Activated T-cell treated with anti-CD3 and anti-CD28 coated beads, Interleukin-2, amount 50 U/mL, for 48 hours (primary cell): ENCODE measurements at places on chromosomes 13 and 19.

DNA sequence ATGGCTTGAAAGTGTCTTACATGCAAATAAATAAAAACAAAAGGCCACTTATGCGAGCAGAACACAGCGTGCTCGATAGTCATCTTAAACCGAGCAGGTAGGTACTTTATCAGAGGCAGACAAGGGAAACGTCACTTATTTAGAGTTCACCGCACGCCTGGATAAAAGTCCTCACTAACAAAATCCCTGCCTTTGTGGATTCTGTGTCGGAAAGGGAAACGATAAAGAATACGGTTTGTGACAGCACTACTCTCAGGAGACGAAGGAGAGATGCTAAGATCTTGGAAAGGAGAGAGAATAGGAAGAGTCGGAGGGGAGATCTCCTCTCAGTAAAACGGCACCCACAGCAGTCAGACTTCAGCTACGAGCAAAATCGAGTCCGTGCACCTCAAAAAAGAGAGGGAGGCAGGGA lies 581 bp downstream of the RCBTB1 start:
- no peak for DNase-seq

- DNase-seq: no peak
Measured at GRCh38 chr19:9054765-9055164, 32.1 kb upstream of the OR1M1 start.

DNA sequence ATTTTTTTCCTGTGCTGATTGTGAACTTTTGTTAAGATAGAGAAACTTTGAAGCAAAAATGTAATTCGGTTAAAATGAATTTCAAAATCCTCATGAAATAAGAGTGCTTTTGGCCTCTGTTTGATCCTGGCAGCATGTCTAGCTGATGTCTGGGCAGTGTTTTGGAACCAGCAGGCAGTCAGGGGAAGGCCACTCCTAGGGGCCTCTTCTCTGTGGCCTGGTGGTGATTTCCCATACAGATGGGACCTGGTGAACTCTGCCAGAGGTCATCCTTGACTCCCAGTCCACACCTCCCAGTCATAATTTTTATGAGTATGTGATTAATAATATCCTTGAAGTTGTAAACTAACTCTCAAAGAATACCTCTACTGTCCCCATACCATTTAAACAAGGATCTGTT lies 226.6 kb downstream of the PCCA start:
- no peak for DNase-seq

- no peak for DNase-seq
Measured at GRCh38 chr13:98393873-98394272, 183.0 kb downstream of the STK24 start.

DNA sequence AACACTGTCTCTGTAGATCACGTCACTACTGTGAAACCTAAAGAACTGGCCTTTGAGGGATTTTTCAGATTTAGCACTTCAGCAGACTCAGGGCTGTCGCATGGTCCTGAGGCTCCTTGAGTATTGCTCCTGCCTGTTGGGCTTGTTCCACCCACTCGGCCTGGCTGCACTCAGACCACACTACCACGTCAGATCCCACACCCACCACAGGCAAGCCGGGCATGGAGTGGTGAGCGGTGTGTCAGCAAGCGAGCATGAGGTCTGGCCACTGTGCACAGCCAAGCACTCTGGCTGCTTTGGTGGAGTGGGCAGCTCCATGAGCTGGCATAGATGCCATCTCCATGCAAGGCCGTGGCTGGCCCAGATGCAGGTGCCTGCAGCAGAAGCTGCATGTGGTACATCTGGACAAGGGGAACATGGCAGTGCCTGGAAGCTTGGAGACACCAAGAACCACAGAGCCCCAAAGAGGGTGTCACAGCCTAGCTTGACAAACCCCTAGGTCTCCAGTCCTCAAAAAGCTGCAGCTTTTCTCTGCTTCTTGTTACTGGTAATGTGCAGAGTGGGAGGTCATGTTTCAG lies 9.4 kb upstream of the IGFL1 start:
- DNase-seq: no peak

DNA sequence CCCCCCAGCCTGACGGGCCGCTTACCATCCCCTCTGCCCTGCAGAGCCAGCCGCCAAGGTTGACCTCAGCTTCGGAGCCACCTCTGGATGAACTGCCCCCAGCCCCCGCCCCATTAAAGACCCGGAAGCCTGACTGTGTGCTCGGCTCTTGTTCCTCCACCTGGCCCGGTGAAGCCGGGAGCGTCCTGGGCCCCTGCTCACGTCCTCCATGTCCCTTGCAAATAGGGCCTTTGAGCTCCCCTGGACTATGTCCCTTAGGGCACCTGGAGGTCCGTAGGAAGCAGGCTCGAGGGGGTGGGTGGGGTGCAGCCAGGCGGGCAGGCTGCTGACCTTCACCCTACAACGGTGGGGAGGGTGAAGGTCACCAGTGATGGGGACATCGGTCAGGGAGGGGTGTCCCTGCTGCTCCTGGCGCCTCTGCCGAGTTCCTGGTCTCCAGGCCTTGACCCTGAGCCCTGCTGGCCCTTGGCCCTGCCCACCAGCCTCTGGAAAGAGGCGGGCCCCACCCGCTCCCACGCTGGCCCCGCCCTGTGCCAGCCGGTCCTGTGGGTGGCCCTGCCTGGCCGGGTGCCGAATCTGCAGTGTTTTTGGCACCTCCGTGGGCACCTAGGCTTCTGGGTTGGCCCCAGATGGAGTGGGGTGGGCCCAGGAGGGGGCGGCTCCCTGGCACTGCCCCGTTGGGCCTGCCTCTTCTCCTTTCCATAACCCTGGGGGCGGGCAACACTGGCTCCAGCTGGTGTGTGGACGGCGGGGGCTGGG lies 3.3 kb downstream of the ATP5F1D start:
- peak; percentile 58 for DNase-seq

DNA sequence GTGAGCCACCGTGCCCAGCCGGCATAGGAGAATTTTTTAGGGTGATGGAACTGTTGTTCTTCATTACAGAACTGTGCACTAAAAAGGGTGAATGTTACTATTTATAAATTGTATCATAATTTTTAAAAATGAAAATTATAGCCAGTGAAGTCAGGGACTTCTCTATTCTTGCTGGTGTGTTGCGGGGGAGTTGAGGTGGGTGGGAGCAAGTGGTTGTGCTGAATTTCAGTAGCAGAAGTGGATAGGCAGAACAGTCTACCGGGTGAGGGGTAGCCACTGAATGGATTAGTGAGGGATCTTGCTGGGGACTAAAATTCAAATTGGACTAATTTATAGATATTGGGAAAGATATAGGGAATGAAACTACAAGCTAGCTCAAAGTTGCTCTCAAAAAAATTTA lies 74.0 kb downstream of the CAB39L start:
- no peak for DNase-seq

GRCh38 chr13:103640606-103641005 lies 574.4 kb upstream of the SLC10A2 start:
- DNase-seq: no peak

DNA sequence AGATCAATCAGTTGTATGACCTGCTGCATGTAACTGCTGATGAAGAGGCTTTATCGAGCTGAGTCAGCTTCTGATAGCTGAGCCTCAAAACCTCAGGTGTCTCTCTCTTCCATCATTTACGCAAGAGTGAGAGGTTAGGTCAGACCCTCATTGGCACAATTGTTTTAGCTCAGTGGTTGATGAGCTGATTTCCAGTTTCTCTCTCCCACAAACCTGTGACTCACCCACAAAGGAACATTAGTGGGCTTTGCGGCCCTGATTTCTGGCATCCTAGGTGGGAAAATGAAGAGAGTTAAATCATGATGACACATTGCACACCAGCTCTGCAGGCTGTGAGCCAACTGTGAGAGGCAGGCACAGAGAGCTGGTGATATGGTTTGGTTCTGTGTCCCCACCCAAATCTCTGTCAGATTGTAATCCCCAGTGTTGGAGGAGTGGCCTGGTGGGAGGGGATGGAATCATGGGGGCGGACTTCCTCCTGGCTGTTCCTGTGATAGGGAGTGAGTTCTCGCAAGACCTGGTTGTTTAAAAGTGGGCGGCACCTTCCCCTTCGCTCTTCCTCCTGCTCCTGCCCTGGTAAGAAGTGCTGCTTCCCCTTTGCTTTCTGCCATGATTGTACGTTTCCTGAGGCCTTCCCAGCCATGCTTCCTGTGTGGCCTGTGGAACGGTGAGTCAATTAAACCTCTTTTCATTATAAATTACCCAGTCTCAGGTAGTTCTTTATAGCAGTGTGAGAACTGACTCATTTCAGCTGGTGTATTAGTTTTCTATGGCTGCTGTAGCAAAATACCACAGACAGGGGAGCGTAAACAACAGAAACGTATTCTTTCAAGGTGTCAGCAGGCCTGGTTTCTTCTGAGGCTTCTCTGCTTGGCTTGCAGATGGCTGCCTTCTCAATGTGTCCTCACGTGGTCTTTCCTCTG lies 33.5 kb upstream of the TMTC4 start:
- peak; percentile 42 for DNase-seq

- DNase-seq: no peak
Measured at GRCh38 chr13:59689057-59689456, 474.7 kb downstream of the DIAPH3 start.

- DNase-seq: no peak
Measured at GRCh38 chr19:16258440-16258903, 60.8 kb downstream of the AP1M1 start.

GRCh38 chr13:42458193-42458592 lies 115.8 kb upstream of the TNFSF11 start:
- DNase-seq: no peak

- DNase-seq: peak; percentile 50
Measured at GRCh38 chr19:35843676-35844481, 8.4 kb downstream of the NPHS1 start.

GRCh38 chr13:66354879-66355751 lies 875.0 kb downstream of the PCDH9 start:
- no peak for DNase-seq

- DNase-seq: peak; percentile 80
Measured at GRCh38 chr13:46181840-46182490, at the start of gene LCP1. Gene LCP1 (minus strand): TSS chr13:46182177. CDS start chr13:46159662, 22,515 bp downstream.

DNA sequence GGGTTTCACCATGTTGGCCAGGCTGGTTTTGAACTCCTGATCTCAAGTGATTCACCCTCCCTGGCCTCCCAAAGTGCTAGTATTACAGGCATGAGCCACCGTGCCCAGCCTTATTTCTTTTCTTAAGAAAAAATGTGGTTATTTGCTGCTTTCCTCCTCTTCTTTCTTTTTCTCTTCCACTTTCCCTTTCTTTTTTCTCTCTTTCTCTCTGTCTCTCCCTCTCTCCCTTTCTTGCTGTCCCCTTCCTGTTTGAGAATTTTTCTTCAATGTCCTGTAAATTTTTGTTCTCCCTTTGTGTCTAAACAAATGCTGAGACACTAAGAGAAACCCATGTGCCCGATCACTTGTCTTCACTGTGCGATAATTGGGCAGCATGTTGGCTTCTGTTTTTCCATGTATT lies 2.2 kb downstream of the LEUTX start:
- DNase-seq: no peak

GRCh38 chr13:80361883-80362327 lies 21.0 kb upstream of the SPRY2 start:
- no peak for DNase-seq

DNA sequence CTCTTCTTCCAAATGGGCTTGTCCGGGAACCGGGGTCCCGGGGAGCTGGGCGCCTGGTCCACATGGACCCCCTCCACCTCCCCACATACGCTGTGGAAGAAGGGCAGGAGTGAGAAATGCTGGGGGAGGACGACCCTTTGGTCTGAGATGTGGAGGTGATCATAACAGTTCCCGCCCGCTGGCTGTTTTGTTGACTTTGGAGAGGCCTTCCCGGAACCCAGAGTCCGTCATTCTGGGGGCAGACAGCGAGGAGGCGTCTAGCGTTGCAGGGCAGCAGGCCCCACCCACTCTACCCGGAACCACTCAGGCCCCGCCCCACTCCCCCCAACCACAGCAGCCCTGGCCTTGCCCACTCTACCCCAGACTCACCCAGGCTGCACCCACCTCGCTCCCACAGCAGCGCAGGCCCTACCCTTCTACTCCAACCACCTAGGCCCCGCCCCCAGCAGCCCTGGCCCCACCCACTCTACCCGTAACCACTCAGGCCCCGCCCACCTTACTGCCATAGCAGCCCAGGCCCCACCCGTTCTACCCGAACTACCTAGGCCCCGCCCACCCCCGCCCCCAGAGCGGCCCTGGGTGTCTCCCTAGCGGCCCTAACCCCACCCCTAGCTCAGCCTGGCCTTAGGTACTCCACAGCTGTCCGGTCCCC lies 7.1 kb downstream of the GPR108 start:
- peak; percentile 77 for DNase-seq

DNA sequence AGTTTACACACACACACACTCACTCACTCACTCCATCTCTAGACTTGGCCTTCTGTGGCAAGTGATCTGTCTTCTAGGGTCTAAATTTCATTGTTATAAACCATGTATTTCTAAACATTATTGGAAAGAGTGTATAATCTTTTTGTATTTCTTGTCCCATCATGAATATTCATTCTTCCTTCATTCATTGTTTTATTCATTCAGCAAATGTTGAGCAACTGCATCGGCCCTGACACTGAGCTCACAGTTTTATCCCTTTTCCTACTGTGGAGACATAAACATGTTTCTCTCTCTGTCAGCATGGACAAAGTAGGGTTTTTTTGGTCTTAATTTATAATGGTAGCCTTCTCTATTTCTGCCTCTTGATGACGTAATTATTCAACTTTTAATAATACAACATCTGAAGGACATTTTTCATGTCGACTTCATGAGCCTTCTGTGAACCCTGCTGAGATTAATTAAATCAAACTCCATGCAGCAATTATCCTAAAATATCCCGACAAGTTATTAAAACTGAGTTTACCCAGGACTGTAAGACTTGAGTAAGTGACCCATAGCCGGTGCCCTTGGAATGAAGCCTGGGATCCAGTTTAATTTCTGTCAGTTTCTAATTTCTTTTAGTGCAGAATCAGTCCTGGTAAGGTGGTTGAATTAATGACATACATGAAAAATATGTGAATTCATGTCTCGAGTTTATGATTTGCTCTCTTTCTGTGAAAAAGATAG lies 7.3 kb downstream of the SPATA13 start:
- DNase-seq: no peak
